Motor neuron (in vitro differentiated cells): ENCODE measurements at places on chromosomes 16 and 17.

GRCh38 chr16:74253161-74253938, 43.3 kb upstream of the PSMD7 start:
- peak; percentile 82 for ATAC-seq

GRCh38 chr17:49260817-49261291, 30.3 kb upstream of the PHOSPHO1 start:
- no peak for ATAC-seq

- ATAC-seq: no peak
Observed at GRCh38 chr16:72050769-72051464, 3.4 kb upstream of the HP start.

DNA sequence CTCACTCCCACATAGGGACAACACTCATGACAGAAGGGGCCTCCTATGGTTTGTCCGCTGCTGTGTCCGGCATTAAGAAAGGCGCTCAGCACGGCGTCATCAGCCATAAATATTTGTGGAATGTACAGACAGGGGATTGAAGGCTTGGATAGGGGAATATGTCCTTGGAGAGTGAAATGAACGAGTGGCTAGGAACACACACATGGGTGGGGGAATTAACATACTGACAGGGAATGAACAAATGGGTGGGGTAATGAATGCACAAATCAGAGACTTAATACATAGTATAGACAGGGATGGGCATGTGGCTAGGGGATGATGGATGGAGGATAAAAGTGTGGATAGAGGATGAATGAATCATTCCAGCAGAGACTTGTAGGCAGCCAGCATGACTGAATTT, 154.0 kb upstream of the HSBP1 start:
- peak; percentile 94 for ATAC-seq

DNA sequence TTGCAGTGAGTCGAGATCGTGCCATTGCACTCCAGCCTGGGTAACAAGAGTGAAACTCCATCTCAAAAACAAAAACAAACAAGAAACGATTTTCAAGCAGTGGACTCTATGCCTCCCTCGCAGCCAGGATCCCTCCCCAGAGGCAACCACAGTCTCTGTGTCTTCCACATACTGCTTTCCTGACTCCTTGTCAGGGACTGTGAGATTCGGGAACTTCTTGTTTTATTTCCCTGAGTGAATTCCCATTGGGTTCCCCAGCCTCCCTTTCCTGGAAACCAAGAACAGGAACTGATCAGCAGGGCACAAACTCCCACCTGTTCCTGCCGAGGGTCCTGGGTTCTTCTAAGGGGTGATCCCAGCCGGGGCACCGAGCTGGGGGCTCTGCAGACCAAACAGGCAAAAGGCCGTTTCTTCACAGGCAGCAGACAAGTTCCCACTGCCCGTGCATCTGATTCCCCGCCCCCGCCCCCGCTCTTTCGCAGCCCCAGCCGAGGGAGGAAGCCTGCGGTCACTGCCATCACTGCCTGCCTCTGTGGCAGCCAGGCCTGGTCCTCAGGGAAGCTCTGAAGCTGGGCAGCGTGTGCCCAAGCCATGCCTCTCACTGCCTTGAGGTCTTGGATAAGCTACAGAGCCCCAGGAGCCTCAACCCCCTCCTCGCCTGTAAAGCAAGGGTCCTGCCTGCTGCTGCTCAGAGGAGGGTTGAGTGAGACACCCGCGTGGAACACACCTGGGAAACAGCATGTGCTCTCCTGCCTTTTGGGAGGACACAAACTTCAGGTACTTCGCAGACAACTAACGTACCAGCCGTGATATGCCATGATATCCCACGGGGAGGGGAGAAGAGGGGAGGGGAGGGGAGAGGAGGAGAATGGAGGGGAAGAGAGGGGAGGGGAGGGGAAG, 5.5 kb upstream of the PIEZO1 start:
- no peak for ATAC-seq

DNA sequence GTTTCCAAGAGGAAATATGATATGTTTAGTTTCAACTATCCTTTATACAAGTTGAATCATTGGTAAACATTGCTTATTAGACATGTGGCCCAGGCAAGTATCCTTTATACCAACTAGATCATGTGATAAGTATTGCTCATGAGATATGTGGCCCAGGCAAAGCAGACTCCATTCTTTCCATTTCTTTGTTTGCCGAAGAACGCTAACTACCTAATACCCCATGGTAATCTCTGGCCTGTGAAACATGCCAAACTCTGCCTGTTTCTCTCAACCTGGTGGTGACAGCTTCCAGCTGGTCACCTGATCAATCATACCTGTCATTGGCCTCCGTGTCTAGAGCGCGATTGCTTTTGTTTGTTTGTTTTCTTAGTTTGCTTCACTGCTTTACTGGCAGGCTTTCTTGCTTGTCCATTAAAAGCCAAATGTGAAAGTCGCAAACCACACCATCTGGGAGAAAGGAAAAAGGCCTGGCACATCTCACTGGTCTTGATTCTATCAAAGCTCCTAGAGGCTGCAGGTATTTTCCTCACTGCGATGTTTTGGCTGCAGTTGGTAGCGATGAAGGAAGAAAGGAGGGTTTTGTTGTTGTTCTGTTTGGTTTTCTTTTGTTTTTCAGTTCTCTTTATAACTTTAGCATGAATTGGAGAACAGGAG, 686.2 kb downstream of the KCNJ2 start:
- no peak for ATAC-seq

DNA sequence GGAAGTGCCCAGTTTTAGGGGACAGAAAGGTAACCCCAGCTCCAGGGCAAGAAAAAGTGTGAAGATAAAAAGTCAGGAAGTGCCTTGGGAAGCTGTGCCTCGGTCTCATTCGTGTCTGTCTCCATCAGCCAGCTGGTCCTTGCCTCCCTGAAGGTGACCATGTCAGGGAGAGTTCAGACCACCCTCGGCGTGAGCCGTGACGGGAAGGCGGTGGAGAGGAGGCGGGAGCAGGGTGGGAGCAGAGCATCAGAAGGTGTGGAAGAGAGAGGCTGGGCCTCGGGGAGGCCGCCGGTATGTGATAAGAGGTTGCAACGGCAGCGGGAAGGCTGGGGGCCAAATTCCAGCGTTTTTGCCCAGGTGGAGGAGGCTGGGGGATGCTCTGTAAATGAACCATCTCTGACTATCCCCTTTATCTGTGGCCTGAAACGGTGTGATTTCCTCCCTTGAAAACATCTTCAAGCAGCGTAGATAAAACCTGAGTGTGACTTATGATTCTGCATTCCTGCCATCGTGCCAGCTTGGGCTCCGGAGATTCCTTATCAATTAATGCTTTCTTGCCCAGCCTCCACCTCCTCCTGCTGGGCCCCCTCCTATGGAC, 251.8 kb downstream of the IRF8 start:
- ATAC-seq: no peak

DNA sequence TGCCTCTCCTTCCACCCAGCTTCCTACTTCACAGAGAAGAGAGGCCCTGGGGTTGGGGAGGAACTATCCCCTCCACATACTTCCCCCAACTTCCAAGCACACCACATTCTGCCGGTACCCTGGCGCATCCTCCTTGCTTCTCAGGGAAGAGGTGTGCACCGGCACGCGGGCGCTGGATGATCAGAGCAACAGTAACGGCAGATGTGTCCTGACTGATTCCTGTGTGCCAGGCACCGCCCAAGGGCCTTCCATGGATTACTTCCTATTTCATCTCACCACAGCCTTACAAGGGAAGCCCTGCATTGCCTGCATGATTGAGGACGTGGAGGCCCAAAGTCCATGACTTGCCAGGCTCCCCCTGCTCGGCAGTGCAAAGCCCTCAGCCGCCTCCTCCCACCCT, 21.1 kb upstream of the MLKL start:
- ATAC-seq: no peak

- ATAC-seq: no peak
Observed at GRCh38 chr16:85319208-85319983, 207.1 kb upstream of the CIBAR2 start.

DNA sequence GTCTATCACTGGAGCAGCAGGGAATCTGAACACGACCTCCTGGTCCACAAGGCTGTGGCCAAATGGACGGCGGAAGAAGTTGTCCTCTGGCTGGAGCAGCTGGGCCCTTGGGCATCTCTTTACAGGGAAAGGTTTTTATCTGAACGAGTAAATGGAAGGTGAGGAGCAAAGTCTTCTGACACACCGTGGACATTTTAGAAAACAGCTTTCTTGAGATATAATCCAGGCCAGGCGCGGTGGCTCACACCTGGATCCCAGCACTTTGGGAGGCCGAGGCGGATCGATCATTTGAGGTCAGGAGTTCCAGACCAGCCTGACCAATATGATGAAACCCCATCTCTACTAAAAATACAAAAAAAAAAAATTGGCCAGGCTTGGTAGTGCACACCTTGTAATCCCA, 17.1 kb downstream of the BFAR start:
- no peak for ATAC-seq

- no peak for ATAC-seq
Observed at GRCh38 chr17:50495918-50496317, 12.3 kb upstream of the MYCBPAP start.

GRCh38 chr17:44960691-44961090, 7.4 kb downstream of the C1QL1 start:
- no peak for ATAC-seq

- no peak for ATAC-seq
Observed at GRCh38 chr16:2273484-2273883, 5.6 kb upstream of the RNPS1 start.

DNA sequence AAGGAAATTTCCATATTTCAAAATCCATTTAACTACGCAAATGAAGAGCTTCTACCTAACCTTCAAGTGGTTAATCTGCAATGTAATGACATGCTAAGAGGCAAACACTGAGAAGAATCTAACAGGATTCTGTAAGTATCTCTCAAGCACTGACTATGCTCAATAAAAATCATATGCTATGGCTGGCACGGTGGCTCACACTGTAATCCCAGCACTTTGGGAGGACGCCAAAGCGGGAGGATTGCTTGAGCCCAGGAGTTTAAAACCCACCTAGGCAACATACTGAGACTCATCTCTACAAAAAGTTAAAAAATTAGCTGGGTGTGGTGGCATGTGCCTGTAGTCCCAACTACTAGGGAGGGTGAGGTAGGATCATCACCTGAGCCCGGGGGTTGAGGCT, 32.7 kb downstream of the GNA13 start:
- ATAC-seq: no peak

GRCh38 chr16:12173121-12173520, 196.6 kb downstream of the SNX29 start:
- no peak for ATAC-seq

DNA sequence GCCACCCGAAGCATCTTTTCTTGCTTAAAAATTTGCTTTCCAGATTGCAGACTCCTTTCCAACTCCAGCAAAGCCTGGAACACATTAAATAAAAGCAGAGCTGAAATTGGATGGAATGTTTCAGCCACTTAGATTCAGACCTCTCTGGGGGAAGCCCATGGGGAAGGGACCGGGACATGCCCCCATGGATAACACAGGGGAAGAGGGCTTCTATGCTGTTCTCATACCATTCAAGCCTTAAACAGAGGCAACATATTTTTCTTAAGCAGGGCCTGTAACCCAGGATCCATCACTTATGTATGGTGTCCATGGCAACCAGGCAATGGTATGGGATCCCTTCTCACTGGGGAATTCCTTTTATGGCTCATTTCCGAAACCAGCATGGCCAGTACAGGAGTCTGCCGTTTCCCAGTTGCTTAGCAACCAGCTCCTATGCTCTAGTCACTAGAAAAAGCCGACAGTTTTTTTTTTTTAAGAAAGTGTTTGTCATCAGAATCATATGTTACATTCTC, 62.0 kb upstream of the MARCHF10 start:
- peak; percentile 99 for ATAC-seq

- ATAC-seq: no peak
Observed at GRCh38 chr17:31388351-31388750, 3.1 kb upstream of the RAB11FIP4 start.

- ATAC-seq: no peak
Observed at GRCh38 chr16:3646348-3646920, 8.1 kb upstream of the DNASE1 start.

- ATAC-seq: no peak
Observed at GRCh38 chr17:40986920-40987319, 2.8 kb upstream of the KRT40 start.

DNA sequence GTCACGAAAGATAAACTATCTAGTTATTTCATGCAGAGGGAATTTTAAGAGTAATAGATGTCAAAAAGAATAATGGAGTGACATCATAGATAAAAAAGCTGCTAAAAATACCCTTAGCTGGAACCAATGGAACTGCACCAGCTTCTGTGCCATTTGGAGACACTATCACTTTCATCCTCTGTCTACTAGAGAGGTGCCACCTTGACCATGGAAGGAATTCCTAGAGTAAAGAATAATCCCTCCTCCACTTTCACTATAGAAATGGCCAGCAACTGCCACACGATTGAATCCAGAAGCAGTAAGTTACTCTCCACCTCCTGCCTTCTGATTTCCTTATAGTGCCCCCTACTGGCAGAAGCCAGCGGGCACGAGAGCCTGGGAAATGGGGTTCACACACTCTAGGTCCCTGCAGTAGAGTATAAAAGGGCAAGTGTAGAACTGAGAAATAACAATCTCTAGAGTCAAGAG, 2.8 kb upstream of the ALDH3A2 start:
- ATAC-seq: no peak

DNA sequence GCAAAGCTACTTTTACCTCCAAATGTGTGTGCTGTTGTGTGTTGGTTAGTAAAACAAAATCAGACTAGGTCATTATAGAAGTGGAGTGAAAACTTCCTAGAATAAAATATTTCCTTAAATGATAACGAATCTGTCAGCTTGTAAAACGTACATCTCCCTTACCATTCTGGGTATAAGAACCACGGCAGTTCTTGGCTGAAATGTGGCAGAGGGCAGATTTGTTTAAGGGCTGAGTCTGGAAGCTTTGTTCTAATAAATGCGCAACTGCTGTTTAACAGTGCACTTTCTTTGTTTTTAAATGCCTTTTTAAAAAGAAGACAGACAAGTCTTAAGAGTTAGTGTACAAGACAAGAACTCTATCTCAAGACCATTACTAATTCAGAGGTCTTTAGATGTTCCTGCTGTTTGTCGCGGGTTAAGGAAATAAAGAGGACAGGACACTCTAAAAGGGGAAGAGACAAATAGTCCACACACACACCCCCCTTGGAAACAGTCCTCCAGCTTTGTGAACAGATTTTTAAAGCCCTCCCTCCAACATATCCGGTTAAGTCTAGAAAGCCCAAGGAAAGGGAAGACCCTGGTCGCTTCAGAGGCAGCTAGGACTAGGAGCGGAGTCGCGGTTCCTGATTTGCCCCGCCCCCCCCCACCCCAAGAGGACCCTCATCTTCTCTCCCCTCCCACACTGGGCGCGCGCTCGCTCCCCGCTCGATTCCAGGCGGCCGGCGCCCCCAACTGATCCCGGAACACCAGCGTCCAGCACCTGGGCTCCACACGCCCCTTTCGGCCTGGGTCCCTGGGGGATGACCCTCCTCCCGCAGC, 658 bp downstream of the SYNRG start:
- ATAC-seq: peak; percentile 25
